T follicular helper cell (primary cell): ENCODE measurements at places on chromosomes 7 and 10.

GRCh38 chr7:28955718-28956607 lies 2.2 kb downstream of the TRIL start:
- no peak for DNase-seq

GRCh38 chr7:47325337-47325736 lies 256.6 kb downstream of the TNS3 start:
- DNase-seq, result no peak

- DNase-seq, result no peak
These were observed 189.9 kb downstream of the PLPP4 start for GRCh38 chr10:120646738-120647456.

DNA sequence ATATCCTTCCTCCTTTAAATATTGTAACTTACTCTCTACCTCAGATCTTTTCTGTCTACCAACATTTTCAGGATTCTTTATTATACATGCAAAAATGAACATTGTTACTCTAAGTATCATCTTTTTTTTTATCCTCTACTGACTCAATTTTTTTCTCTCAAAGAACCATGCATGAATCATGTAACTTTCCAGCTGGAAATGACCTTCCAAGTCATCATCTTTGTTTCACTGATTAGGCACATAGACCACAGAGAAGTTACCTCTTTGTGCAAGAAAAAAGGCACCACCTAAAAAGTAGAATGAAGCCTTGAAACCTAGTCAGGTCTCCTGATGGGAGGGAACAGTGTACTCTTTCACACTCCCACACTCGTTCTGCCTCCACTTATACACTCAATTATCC lies 234.9 kb downstream of the HGF start:
- no peak for DNase-seq

GRCh38 chr7:116395141-116395791 lies 104.3 kb upstream of the CAV2 start:
- no peak for DNase-seq

GRCh38 chr7:41268878-41269277 lies 434.0 kb downstream of the INHBA start:
- DNase-seq, result no peak

DNA sequence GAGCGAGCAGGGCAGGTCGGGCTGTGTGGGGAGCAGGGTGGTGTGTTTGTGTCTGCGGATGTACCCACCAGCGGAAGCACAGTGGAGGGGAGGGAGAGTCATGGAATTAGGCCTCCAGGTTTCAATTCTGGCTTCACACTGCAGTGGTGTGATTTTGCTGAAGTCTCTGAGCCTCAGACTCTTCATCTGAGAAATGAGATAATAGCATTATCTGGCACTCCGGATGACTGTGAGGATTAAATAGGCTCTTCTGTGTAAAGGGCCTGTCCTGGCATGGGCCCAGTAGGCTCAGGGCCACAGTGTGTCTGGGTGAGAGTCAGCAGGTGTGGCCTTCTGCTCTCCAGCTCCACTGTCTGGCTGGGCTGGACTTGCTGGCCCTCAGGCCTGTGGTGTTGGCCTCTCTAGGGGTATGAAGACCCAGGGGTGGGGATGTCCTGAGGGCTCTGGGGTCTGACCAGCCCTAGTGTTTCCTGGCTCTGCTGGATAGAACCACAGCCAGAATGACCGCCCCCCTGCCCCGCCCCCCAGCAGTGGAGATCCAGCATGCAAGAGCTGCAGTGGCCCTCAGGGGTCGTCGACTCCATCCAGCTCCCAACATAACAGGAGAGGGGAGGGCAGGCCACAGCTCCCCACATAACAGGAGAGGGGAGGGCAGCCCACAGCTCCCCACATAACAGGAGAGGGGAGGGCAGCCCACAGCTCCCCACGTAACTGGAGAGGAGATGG lies 178.6 kb downstream of the RPS24 start:
- DNase-seq, result no peak

- no peak for DNase-seq
These were observed 41.5 kb downstream of the CDK6 start for GRCh38 chr7:92794831-92795230.

- DNase-seq, result no peak
These were observed 24.1 kb upstream of the PNLIP start for GRCh38 chr10:116521424-116522290.

DNA sequence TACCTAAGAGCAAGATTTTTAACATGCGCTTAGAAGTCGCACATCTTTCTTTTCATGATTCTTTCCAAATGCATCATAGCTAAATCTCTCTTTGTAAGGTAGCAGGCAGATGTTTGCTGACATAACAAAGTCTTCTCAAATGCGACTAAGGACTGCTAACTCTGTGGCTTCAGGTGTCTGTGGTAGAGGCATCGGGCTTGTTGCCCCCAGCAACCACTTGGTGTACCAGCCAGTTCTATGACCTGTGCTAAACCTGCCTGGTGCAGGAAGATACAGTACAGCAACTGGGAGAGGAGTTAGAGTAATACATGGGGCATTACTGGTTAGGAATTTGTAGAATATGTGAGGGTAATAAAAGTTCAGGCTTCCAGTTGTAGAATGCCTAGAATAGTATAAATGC lies 654.1 kb downstream of the NRG3 start:
- DNase-seq, result no peak

DNA sequence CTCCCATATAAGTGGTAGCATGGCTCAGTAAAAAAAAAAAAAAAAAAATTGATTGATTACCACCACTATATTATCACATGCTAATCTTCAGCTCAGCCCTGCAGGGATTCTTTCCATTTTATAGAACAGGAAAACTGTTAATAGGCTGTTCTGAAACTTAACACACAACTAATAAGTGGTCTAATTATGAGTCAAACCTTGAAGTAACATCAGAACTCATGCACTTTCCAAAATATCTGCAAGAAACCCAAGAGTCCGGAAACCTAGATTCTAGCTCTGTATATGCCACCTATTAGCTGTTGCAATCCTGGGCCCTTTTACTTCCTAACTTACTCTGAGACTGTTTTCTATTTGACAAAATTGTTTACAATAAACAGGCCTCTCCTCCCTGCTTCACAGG lies 23.9 kb downstream of the SEM1 start:
- DNase-seq, result no peak

DNA sequence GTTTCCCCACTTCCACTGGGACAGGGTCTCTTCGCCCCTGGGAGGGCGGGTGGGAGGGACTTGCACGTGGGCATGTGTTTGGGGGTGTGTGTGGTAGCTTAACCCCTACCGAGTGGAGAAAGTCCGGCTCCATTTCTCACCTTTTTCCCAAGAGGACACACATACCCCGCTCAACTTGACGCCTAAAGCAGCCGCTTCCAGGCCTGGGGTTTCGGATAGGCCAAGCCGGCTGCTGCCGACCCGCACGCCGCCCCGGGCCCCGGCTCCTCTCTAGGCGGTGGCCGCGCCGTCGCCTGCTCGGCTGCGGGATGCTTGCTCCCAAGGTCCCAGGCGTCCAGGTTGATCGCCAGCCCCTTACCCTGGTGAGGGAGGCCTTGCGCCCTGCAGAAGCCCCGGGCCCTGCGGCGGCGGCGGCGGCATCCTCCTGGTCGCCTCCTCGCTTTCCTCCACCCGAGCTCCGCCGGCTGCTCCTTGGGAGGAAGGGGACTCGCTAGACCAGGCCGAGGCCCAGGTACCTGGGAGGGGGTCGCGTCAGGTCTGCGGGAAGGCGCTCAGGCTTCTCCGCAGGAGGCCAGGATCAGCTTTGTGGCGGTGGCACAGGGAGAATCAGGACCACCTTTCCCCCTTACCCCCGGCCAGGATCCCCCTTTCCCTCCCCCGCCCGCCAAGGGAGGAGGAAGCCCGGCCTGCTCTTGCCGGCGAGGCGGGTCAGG lies 3.2 kb upstream of the GATA3 start:
- no peak for DNase-seq

- no peak for DNase-seq
These were observed 8.4 kb upstream of the GBX1 start for GRCh38 chr7:151175793-151176311.

- no peak for DNase-seq
These were observed 21.8 kb downstream of the CXCL12 start for GRCh38 chr10:44362866-44363711.

- DNase-seq, result no peak
These were observed 78.8 kb downstream of the SGMS1 start for GRCh38 chr10:50544857-50545429.

DNA sequence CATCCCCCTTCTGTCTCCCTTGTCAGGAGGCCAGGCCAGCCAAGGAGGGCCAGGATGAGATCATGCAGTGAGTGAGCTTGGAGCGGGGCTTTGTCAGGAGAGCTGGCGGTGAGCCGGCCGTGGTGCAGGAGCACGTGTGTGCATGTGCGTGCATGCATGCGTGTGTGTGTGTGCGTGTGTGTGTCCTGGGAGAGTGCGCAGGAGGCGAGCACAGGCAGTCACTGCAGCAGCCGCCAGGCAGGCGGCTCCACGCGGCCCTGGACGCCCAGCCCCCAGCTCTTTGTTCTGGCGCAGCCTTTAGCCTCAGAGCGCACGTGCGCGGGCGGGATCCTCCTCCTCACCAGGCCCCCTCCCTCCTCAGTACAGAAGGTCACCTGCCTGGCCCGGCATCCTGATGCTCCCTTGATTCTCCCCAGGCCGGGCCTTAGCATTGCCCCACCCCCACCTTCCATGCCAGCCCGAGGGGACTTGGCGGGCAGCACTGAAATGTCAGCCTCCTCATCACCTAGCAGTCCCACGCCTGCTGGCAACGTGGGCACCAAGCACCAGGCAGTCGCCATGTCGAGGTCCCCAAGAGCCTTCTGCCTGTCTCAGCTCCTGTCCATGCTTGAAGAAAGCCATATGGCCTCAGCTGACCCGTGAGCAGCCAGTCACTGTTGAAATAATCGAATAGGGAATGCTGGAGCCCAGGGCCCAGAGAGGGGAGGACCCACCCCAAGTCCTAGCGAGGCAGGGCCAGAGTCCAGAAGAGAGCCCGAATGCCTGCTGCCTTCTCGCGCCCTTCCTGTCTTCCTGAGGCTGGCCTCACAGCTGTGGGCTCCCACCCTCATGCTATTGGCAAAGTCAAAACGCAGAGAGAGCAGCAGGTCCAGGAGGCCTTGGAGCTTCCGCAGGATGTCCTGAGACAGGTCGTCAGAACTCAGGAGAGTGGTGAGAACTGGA lies 125.9 kb upstream of the PPIF start:
- no peak for DNase-seq

DNA sequence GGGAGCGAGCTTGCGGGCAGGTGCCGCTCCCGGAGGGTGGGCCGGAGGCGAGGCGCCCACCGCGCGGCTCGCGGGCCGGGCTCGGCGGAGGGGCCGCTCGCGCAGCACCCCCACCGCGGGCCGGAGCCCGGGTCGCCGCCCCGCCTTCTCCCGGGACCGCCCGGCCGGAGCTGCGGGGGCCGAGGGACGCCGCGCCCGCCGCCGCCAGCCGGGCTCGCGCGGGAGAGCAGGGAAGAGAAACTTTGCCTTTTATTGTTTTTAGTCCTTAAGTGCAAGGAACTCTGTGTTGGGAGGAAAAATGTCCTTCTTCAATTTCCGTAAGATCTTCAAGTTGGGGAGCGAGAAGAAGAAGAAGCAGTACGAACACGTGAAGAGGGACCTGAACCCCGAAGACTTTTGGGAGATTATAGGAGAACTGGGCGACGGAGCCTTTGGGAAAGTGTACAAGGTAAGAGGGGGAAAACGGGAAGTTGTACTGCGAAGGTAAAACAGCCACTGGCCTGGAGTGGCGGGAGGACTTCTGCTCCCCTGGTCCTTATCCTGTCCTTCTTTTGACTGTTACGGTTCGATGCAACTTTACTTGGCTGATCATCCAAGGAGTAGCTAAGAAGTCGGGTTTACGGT lies 620 bp downstream of the SLK start:
- DNase-seq, result no peak

DNA sequence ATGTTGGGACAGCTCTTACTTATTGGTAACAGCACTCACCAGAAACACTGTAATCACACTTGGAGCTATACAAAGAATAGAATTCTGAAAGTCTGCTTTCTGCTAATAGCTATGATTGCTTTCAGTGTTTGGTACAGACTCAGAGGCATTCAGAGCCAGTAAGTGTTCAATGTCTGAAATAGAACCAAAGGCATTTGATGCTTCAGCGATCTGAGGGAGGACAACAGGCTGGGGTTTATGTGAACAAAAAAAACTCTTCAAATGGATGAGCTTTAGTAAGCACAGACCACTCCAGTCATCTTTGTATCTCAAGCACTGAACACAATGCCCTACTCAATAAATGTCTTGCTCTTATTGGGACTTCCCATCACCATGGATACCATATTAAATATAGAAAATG lies 322.8 kb upstream of the GRM3 start:
- DNase-seq, result no peak
